T-cell (primary cell): ENCODE measurements at places on chromosomes 5 and 9. TPM values are rescaled to one million over a fixed set of nuclear protein-coding genes. Genes with fewer than 3 reads are reported as not detected.
A peak's percentile ranks its signal among the peaks of the same experiment; 100 is the strongest.

PHF24 gene
- total RNA-seq = not detected

OBP2B gene
- total RNA-seq = not detected

STKLD1 gene
- total RNA-seq = 0.70 TPM

PCDHGB4 gene
- 0.10 TPM for total RNA-seq

SH2D3C gene
- total RNA-seq = 48.7 TPM

FOXD4L4 gene
- total RNA-seq = 0.41 TPM

SLC6A19 gene
- not detected for total RNA-seq

FCN2 gene
- not detected for total RNA-seq

CRB2 gene
- total RNA-seq = 0.20 TPM

PAEP gene
- total RNA-seq = not detected

LHX3 gene
- 0.13 TPM for total RNA-seq

DMGDH gene
- total RNA-seq = 0.70 TPM

SLCO6A1 gene
- not detected for total RNA-seq

CCL27 gene
- total RNA-seq = not detected

- DNase-seq = no peak
Measured at GRCh38 chr5:170289121-170289520, 8.5 kb downstream of the LCP2 start.

DNA sequence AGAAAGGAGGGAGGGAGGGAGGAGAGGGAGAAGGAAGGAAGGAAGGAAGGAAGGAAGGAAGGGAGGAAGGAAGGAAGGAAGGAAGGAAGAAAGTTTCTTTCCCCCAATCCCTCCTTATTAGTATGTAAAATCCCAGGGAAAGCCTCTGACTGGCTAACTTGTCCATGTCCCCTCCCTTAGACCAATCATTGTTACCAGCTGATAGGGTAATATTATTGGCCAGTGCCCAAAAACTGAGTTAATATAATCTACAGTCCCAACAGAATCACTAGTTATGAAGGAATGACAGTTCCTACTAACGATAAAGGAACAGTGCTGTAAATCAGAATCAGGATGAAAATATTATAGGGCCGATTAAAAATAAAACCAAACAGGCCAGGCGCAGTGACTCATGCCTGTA, 53.6 kb upstream of the CCNG1 start:
- DNase-seq = no peak

GRCh38 chr5:138960145-138960692, 85.1 kb upstream of the LRRTM2 start:
- no peak for DNase-seq

DNA sequence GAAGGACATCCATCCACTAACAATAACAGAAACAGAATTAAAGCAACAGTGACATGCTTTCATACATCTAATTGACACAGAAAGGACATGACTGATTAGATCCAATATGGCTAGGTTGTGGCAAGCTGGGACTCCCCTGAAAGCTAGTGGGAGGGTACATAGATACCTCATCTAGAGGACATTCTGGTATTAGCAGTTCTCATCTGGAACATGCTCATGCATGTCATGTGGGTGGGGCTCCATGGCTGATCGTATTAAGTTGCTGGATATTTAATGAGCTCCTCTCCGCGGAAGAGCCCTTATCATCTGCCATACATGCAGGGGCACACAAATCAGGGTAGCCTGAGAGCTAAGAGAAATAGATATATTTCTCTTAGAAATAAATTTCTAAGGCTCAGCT, 358.9 kb downstream of the ICE1 start:
- DNase-seq = no peak

- no peak for DNase-seq
Measured at GRCh38 chr9:134403292-134403681, 77.0 kb downstream of the RXRA start.

GRCh38 chr5:119402081-119402480, 46.3 kb downstream of the TNFAIP8 start:
- no peak for DNase-seq

GRCh38 chr9:72133365-72134035, 15.7 kb upstream of the GDA start:
- no peak for DNase-seq

GRCh38 chr9:129834489-129835127, 467 bp downstream of the C9orf78 start:
- DNase-seq = peak; percentile 52

DNA sequence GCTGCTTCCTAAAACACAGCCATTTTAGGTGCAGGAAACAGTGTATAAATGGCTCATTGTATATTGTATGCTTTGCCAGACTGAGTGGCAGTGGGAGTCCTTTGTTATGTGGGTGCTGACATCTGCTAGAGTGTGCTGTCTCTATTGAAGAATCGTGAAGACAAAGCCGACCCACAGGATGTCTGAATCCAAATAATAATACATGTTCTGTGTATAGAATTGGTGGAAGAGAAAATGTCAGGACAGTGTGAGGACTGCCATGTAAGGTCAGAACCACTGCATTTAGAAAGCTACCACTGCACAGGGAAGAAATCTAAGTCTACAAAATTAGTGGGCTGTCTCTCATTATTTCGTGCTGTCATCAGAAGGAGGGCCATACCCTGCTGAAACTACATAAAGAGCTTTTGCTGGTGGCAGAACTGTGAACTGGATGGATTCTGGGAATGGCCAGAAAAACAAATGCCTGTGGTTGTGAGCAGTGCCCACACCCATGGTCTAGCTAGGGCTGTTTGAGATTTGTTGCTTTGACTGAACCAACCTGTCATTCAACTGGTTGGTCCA, 2.5 kb downstream of the IL7R start:
- DNase-seq = peak; percentile 24

DNA sequence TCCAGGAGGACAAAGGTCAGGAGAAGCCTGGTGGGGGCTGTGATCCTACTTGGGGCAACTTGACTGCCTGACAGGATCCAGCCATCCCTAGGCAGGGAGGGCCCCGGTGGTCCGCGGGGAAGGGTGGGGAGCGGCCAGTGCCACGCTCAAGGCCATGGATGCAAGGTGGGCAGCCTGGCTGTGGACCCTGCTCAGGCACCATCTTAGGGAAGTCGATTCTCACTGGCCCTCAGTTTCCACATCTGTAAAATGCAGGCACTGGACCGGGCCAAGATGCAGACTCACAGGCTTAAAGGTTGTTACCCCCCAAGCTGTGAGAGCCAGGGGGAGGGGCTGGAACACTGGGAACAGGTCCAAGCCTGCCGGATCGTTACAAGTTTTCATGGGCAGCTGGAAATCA, 8.7 kb upstream of the DOLPP1 start:
- DNase-seq = no peak

DNA sequence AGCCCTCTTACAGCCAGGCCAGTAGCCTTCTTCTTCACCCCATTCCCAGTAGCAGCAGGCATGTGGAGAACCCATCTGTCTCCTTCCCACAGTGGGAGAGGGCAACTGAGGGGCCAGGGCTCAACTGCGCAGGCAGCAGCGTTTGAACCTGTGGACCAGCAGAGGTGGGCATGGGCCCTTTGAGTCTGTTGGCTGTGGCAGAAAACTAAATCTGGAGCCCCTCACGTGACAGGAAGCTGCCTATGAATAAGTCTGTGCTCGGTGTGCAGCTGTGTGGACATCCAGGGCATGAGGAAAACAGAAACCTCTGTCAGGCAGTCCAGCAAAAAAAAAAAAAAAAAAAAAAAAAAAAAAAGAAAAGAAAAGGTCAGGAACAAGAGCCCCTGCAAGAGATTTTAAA, 189.2 kb upstream of the NR3C1 start:
- DNase-seq = no peak

DNA sequence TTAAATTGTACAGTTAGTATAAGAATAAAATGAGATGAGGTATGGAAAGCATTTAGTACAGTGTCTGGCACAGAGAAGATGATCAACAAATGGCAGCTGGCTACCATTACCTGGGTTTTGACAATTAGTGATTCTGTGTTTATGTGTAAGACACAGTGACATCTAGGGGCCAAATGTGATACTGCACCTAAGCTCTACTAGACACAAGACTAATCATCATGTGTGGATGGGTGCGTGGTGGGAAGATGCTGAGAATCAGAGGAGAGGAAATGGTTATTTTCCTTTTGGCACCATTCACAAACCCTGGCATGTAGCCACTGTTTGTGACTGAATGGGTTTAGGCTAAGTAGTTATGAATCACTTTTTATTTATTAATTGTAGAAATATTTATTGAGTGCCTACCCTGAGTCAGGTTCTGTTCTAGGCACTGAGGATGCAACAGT, 109.8 kb upstream of the TBC1D2 start:
- no peak for DNase-seq

GRCh38 chr9:84501587-84501986, 161.0 kb upstream of the SLC28A3 start:
- no peak for DNase-seq

DNA sequence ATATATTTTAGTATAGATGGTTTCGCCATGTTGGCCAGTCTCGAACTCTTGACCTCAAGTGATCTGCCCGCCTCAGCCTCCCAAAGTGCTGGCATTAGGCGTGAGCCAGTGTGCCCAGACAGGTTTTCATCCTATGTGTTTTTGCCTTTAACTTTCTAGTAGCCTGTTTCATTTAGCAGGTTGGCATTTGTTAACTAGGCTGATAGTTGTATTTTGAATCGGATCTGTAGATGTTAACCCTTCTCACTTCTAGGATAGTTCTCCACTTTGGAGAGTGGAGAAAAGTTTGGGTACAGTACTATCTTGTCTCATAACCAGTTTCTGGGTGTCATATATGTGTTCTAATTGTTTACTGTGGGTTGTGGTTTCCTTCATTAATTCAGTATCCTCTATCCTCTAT, 7.3 kb upstream of the FGF18 start:
- DNase-seq = no peak

DNA sequence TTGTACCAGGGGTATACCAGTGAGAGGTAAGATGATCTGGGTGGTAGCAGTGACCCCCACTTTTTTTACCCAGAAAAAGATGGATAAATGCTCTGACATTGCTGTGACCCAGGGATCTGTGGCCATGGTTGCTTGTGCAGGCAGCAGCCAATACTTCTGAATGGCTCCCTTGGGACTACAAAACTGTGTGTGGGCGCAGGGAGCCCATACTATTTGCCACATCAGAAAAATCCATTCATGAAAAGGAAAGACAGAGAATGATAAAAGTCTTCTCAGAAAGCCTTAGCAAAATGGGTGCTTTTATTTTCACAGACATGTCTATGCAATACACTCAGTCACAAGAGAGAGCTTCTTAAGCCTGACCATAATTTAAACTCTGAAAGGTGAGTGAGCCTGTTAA, 37.3 kb upstream of the ALDOB start:
- DNase-seq = no peak

DNA sequence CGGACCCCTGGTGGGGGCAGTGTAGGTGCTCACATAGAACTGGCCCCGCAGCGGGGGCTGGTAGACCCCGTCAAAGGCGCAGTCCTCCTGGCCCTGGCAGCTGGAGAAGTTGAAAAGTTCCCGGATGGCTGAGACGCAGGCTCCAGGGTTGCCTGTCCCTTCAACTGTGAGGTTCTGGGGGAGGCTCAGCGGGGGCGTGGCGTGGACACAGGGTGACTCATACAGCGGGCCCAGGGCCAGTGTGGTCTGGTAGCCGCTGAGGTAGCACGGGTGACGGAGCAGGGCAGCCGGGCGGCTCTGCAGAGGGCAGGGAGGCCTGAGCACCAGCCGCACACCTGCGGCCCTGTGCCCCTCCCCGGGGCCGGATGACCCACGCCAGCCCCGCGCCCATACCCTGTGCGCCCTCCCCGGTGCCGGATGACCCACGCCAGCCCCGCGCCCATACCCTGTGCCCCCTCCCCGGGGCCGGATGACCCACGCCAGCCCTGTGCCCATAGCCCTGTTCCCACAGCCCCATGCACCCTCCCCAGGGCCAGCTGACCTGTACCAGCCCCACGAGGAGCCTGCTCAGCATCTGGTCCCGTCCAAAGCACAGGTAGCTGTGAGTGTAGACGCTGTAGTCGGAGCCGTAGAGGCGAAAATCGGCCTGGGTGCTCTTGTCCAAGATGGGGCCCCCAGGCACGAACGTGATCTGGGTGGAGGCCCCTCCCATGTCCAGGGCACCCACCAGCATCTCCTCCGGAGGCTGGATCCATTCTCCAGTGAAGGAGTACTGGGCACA, 5.0 kb downstream of the ENTPD8 start:
- DNase-seq = no peak

GRCh38 chr5:122351416-122352157, 39.5 kb downstream of the SNCAIP start:
- no peak for DNase-seq

DNA sequence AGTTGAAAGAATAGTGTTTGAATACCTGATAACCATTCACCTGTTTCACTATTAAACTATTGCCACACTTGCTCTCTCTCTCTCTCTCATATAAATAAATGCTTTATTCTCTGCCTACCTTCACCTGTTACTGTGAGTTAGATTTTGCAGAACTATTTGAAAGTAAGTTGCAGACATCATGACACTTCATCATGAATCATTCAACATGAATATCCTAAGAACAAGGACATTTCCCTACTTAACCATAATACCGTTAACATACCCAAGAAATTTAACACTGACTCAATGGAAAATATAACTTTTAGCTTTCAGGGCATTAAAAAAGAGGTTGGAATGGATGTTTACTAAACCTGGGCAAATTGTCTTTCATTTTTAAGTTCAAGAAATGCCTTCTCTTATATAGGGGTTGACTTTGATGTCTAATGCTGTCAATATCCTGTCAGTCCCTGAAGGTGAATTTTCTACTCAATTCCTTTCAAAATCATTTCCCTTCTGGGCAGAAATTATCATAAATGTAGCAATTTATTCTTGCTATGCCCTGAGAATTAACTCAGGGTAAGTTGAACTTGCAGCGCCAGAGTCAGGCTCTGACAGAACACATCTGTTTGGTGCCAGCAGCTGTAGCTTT, 582.6 kb upstream of the TLE4 start:
- DNase-seq = no peak

- DNase-seq = no peak
Measured at GRCh38 chr9:74478606-74479005, 18.5 kb upstream of the RORB start.

DNA sequence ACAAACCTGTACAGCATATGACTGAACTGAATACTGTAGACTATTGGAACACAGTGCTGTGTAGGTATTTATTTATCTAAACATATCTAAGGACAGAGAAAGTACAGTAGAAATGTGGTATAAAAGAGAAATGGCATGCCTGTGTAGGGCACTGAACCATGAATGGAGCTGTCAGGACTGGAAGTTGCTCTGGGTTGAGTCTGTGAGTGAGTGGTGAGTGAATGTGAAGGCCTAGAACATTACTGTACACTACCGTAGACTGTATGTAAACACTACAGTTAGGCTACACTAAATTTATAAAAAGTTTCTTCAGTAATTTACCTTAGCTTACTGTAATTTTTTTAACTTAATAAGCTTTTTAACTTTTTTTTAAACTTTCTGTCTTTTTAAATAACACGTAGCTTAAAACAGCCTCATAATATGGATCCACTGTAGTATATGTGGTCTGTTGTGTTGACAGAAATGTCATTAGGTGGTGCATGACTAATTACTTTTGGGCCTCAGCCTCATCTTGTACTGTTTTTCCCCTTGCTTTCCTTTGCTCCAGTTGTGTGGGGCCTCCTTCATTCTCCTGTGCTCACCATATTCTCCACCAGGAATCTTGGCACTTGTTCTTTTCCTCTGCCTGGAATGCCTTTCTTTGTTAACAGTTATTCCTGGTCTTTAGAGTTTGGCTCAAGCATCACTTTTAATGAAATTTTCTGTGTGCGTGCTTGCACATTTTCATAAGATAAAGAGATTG, 8.8 kb downstream of the SPIN1 start:
- no peak for DNase-seq

GRCh38 chr5:175356428-175356827, 87.6 kb downstream of the DRD1 start:
- no peak for DNase-seq

- peak; percentile 52 for DNase-seq
Measured at GRCh38 chr9:33445389-33446239, 1.8 kb downstream of the AQP3 start.
